Activated CD8-positive, alpha-beta memory T cell treated with anti-CD3 and anti-CD28 coated beads for 1 hour (primary cell): ENCODE measurements at places on chromosomes 3 and 15.

GRCh38 chr3:8981700-8982099 is 18.4 kb upstream of the RAD18 start:
- DNase-seq: no peak

- no peak for DNase-seq
These were observed 82.7 kb downstream of the TMEM39A start for GRCh38 chr3:119380697-119381096.

- DNase-seq: no peak
These were observed 14.3 kb downstream of the ZBTB38 start for GRCh38 chr3:141382571-141382970.

DNA sequence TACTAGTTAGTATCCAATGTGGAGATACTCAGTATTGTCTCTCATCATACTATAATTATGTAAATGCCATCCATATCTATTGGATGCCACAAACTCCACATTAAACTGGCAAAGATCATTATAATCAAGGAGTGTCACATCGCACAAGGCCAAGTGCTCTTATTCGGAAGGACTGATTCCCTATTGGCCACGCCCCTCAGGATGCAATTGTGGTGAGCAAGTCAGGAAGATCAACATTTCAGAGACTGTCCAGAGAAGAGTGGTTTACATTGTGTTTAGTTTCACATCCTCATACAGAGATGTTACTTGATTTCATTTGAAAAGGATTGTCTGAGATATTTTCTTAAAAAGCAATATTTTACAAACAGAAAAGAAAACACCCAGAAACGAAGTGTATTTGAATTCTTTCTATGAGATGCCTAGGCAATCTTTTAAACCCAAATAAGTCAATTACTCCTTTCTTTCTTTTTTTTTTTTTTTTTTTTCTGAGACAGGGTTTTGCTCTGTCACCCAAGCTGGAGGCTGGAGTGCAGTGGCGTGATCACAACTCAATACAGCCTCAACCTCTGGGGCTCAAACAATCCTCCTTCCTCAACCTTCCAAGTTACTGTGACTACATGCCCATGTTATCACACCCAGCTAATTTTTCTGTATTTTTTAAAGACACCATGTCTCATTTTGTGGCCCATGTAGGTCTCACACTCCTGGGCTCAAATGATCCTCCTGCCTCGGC is 369.1 kb downstream of the RBMS3 start:
- DNase-seq: no peak

- DNase-seq: no peak
These were observed 127.0 kb upstream of the ROBO2 start for GRCh38 chr3:76912841-76913383.

GRCh38 chr3:172442606-172443005 is 5.7 kb downstream of the GHSR start:
- DNase-seq: no peak
